Gastrocnemius medialis (tissue), 4 donors: ENCODE measurements at places on chromosomes 7 and 10.

GRCh38 chr7:64879800-64880199 lies 23.3 kb upstream of the ZNF273 start:
- no peak for DNase-seq

- DNase-seq = no peak
Observed at GRCh38 chr7:129263168-129263567, 38.3 kb downstream of the AHCYL2 start.

DNA sequence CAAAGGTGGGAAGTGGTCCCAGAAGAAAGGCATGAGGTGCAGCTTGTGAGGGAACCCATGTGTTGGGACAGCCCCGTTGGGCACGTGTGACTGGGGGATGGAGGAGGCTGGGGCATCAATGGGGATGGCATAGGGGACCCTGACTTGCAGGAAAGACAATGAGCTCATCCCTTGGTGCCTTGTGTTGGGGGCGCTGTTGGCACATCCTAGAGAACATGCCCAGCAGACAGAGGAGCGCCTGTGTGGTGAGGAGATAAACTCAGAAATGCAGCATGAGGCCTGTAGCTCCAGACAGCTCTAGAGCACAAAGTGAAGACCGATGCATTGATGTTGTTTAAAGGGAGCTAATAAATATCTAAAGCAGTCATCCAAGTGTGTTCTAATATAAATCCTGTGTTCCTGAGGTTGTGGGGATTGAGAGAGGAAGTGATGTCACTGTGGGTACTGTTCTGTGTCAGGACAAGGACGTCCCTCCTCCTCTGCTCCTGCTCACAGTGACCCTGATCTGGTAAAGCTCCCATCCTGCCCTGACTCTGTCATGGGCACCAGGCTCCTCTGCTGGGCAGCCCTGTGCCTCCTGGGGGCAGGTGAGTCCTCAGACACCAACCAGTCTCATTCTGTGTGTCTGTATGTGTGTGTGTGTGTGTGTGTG lies 126.1 kb upstream of the PRSS58 start:
- no peak for DNase-seq

DNA sequence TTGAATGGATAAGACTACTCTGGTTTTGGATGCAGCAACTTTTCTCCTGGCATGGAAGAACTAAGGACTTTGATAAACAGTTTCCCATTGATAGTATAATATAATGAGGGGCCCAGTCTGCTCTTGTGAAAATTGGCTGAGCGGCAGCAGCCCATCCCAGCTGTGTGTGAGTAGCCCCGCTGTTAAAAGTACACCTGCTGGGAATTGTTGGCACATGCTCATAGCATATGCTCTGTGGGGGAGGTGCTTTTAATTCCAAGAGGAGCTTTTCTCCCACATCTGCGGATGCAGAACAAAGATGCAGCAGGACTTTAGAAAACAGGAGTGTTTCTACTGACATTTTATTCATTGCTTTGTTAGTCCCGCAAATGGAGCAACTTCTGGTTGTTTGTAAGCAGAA lies 19.0 kb downstream of the SRI start:
- no peak for DNase-seq

DNA sequence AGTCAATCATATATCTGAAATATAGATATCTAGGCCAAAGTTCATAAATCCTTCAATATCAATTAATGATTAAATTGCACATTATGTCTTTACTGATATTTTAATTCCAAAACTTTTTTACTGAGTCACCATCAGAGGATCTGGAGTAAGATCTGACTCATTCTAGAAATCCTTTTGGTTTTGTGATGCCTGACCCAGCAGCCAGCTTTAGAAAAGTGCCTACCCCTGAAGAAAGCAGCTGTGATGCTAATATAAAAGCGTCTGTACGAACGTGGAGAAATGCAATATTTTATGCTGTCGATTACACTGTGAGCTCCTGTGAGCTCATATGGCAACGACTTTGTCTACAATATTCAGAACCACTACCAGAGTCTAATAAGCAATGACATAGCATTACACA lies 142.5 kb upstream of the LRRTM3 start:
- DNase-seq = no peak

GRCh38 chr10:32332299-32332750 lies 14.6 kb downstream of the EPC1 start:
- peak; percentile 50 for DNase-seq

DNA sequence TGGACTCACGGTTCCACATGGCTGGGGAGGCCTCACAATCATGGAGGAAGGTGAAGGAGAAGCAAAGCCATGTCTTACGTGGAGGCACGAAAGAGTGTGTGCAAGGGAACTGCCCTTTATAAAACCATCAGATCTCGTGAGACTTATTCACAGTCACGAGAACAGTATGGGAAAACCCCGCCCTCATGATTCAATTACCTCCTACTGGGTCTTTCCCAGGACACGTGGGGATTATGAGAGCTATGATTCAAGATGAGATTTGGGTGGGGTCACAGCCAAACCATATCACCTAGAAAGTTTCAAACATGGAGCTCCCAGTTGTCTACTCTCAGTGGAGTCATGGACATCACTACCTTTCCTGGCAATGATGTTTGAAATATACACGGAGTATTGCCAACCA lies 49.6 kb downstream of the CYCS start:
- DNase-seq = no peak

DNA sequence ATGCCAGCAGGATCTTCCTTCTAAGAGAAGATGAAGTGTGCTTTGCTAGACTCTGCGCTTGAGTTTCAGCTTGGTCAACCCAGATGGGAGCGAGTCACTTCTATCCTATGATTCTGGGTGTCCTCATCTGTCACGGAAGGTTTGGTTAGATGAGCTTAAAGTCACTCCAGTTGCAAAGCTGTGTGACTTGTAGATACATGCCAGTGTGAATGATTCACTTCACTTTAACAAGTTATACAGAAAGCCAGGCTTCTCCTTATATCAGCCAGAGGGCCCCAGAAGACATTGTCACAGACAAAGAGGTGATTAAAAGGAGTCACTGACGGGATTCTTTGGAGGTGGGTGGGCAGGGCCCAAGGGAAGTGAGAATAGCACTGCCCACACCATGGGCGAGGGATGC lies 122.6 kb upstream of the PFKP start:
- DNase-seq = no peak
